ENCODE measurements at places on chromosomes 7 and 10. TPM values are rescaled to one million over a fixed set of nuclear protein-coding genes. Genes with fewer than 3 reads are reported as not detected.

DNA sequence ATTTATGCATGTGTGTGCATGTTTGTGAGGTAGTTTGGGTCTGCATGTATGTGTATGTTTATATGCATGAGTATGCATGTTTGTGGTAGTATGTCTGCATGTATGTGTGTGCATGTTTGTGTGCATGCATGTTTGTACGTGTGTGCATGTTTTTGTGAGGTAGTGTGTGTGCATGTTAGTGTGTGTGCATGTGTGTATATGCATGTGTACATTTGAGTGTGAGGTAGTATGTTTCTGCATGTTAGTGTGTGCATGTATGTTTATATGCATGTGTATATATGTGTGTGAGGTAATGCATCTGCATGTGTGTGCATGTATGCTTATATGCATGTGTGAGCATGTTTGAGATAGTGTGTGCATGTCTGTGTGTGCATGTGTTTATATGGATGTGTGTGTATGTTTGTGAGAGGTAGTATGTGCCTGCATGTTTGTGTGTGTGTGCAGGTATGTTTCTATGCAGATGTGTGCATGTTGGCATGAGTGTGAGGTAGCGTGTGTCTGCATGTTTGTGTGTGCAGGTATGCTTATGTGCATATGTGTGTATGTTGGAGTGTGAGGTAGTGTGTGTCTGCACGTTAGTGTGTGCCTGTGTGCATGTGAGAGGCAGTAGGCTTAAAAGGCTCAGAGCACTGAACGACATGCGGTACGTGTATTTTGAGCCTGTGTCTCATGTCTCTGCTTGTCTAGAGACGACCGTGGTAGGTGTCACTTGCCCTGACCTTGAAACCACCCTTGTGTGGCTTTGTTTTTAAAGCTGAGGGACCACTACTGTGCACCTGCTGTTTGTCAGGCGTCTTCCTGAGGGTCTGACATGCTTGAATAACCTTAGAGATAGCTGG, 43.7 kb downstream of the PFKP start:
- DNase-seq = no peak

ASAH2 gene
- 0.47 TPM for total RNA-seq

GRCh38 chr10:1657479-1657878, 79.8 kb downstream of the ADARB2 start:
- DNase-seq = no peak

DNA sequence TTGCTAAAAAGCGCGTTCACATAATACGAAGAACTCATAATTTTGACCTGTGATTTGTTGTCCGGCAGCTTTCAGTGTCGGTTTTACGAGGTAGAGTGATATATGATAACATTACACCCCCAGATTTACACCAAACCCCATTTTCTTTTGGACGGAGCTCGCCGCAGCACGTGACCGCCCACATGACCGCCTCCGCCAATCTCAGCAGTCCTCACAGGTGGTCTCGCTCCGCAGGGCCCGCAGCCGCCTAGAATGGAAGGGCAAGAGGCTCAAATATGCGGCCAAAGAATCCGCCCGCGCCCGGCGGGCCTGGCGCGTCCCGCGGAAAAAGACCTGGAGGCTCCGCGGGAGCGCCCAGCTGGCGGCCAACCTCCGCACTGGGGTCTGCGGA, at the start of gene HOXA7:
HOXA7 (minus strand) TSS at position 168 of the 391 bp plus-strand sequence; CDS start at position 38, 130 bp downstream.
- peak; percentile 53 for DNase-seq

DNA sequence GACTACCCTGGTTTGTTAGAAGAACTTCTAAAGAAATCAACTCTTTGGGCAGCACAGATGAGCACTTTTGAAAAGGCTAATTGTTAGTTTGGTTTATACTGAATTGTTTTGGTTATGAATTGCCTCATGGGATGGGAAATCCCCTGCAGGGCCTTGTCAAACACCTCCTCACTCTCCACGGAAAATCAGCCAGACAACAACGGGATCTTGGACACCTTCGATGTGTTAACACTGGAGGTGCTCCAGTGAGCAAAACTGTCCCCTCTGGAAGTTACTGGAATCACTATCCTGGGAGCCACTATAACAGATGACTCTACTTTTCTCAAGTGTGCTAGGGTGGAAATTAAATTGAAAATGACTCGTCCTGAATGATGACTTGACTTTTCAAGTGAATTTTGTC, 38.7 kb downstream of the CDK6 start:
- peak; percentile 30 for DNase-seq

PAX4 gene
- not detected for total RNA-seq

ZNF365 gene
- total RNA-seq = 10.1 TPM

- DNase-seq = no peak
Observed at GRCh38 chr7:19242246-19242645, 97.0 kb upstream of the FERD3L start.

LRRC4 gene
- total RNA-seq = not detected

Data from Caki2 (cell line).